ENCODE measurements at places on chromosomes 12 and 14.

DNA sequence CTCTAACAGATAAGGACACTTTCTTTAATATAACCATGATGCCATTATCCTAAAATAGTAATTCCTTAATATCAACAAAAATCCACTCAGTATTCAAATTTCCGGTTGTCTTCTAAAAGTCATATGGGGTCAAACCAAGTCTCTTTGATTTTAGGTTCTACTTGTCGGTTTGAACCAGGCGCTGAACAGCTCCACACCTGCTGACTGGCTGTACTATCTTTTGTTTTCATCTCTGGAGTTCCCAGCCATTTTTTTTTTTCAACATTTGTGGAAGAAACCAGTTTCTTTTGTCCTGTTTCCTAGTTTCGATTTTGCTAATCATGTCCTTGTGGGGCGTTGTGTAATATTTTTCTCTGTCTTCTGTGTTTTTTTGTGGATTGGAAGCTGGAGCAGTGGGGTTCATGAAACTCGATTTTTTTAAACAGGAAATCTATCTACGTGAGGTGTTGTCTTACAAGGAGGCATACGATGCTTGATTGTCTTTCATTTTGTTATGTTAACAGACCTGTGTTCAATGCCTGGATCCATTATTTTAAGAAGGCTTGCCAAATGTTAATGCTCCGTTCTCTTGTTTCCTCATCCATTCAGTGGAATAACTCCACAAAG lies 50.2 kb downstream of the FZD10 start:
- no peak for DNase-seq

GRCh38 chr14:76924371-76925096 lies 98.3 kb downstream of the LRRC74A start:
- no peak for DNase-seq

DNA sequence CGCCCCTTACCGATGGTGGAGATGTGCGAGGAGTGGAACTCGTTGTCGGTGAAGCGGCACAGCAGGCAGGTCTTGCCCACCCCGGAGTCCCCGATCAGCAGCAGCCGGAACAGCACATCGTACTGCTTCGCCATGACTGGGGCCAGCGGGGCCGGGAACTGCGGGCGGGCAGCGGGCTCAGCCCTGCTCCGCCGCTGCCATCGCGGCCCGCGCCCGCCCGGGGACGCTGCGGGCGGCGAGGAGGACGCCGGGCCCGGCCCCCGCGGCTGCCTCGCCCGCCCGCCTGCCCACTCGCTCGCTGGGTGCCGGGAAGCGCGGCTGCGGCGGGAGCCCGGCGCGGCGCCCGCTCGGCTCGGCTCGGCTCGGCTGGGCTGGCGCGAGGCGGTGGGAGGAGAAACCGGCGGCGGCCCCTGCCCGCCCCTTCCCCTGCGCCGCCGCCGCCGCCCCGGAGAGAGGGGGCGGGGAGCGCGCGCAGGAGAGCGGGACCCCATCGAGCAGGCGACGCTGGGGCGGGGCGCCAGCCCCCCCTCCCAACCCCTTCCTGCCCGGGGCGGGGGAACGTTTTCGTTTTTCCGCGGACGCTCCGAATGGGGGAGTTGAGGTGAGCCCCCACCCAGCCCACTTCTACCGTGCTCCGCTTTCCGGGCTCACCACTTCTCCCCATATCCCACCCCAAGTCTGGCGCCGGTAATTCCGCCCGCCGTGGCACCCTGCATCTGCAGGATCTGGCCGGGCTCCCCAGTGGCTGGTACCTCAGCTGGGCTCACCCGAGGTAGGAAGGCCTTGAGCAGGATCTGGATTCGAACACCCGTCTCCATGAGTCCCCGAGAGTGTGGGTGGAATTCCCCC lies at the start of gene RAB15:
Gene RAB15 (minus strand): TSS at position 394 of the 849 bp plus-strand sequence. CDS start 260 bp downstream, at position 134.
- peak; percentile 65 for DNase-seq

DNA sequence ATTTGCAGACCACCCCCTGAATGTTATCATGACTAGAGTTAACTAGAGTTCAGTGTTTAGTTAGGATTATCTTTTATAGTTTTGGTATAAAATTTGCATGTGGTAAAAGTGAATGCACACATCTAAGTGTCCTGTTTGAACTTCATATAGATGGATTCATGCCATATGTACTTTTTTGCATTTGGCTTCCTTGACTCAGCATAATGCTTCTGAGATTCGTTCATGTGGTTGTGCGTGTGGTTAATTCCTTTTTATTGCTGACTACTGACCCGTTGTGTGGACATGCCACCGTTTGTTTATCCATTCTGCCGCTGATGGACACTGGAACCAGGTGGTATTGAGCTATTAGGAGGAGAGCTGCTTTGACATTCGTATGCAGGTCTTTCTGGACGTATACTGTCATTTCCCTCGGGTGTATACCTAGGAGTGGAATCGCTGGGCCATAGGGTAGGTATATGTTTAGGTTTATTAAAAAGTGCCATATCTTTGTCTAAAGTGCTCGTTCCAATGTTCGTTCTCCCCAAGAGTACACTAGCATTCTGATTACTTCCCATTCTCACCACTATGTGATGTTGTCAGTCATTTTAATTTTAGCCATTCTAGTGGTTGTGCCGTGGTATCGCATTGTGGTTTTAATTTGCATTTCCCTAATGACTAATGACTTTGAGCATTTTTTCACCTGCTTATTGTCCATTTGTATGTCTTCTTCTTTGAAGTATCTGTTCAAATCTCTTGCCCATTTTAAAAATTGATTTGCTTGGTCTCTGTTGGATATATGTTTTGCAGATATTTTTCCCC lies 37.7 kb downstream of the RIN3 start:
- no peak for DNase-seq

GRCh38 chr12:25386831-25387731 lies 136.4 kb upstream of the KRAS start:
- DNase-seq: peak; percentile 70

DNA sequence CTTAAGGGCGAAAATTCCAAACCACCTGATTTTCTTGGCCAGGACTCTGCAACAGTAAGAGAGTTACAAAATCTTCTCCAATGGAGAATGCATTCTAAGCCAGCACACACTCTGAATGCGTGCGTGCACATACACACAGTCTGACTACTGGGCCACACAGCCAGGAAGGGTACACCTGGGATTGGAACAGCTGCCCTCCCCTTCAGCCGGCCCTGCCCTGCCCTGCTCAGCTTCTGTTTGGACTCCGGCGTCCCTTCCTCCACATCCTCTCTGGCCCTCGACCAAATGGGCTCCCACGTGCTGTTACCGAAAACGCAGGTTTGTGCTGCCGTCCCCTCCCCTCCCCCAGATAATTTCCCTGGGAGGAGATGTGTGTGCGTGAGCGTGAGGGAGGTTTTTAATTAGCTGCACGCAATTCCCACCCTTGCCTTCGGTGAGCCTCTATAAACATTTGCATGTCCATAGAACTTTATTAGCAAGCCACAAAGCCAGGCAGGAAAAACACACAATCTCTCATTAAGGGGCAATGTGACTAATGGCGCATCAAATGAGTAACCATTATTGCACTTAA lies 43.0 kb downstream of the CCNK start:
- DNase-seq: no peak

Data from activated T-cell treated with anti-CD3 and anti-CD28 coated beads, Interleukin-2, amount 50 U/mL, for 24 hours (primary cell).